ENCODE measurements at places on chromosomes 7 and 10.

- DNase-seq, result no peak
These were observed 15.3 kb downstream of the NKX2-3 start for GRCh38 chr10:99548041-99548530.

GRCh38 chr7:2717293-2718261 is 29.6 kb downstream of the AMZ1 start:
- no peak for DNase-seq

DNA sequence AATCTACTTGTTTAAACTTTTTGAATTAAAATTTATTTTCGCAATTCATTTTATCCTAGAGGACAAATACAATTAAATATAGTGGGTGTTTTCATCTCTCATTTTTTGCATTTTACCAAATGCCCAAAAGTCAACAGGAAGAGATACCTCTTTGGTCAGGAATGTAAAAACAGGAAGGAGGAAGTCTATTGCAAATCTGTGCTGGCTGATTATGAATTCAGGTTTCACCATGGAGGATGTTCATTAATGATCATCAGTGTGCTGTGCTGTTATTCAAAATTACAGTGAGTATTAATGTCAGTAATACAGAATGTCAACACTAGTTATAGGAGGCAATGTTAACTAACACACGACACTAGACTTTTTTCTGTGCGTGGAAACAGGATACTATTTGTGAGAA is 24.7 kb downstream of the EXOC6 start:
- no peak for DNase-seq

- no peak for DNase-seq
These were observed 24.5 kb upstream of the MRC1 start for GRCh38 chr10:17784688-17785087.

- peak; percentile 20 for DNase-seq
These were observed 659 bp downstream of the OPTN start for GRCh38 chr10:13100349-13101294.

DNA sequence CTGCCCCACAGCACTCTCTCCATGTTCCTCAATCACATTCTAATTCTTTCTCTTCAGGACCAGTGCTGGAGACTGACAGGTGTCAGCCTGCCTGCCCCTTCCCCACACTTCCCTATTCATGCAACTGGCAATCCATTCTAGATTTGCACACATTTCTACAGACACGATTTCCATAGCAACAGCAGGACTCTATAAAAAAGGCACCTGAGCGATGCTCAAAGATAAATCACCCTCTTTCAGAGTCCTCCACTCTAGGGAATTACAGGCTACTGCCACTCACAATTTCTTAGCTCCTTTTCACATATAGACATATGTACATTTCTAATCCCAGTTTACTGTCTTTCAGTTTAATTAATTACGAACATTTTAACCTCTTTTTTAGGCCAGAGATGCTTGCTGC is 118.1 kb upstream of the ANKRD1 start:
- no peak for DNase-seq

- DNase-seq, result no peak
These were observed 462.2 kb upstream of the NRP1 start for GRCh38 chr10:33796680-33797079.

DNA sequence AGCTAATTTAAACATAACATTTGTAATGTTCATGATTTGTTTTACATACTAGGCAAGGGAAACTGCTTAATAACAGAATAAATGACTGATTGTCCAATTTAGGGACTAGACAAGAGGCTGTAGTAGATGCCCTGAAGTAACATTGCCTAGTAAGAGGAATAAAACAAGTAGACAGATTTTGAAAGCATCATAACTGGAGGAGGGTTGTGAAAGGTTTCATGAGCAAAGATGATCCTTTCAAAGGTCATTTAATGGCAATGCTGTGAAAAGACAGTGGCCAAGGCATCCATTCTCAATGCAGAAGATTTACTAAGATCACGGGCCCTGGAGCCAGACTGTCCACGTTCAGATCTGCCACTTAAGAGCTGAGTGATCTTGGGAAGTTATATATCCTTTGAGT is 44.8 kb upstream of the HHEX start:
- DNase-seq, result no peak

DNA sequence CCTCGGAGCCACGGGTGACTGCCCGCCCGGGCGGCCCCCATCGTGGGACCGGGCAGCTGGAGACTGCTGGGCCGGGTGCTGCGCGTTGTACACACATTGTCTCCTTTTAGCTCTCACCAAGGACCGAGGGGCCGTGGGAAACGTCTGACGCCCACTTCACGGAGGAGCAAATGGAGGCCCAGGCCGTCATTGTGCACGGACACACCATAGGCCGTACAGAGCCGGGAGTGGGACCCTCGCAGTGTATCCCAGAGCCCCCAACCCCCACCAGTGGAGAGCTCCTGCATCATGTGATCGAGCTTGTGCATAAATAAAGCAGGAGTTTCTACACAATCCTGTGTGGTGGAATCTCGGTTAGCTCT is 722 bp downstream of the DENND10 start:
- DNase-seq, result no peak

DNA sequence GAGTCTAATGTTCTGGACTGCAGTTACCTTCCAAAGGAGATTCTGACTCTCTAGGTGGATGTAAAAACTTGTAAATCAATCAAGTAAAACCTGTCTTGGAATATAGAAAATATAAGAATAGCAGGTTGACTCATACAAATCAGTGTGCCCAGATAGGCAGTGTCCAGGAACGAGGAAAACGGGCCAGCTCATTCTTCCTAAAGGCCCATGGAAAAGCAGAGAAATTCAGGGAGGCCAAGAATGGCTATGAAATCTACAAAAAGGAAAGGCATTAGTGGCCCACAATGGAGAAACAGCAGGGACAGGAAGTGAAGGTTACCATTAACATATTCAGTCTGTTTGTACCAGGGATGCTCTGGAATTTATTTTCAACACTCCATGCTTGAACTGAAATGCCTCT is 14.9 kb downstream of the GLI3 start:
- DNase-seq, result no peak

DNA sequence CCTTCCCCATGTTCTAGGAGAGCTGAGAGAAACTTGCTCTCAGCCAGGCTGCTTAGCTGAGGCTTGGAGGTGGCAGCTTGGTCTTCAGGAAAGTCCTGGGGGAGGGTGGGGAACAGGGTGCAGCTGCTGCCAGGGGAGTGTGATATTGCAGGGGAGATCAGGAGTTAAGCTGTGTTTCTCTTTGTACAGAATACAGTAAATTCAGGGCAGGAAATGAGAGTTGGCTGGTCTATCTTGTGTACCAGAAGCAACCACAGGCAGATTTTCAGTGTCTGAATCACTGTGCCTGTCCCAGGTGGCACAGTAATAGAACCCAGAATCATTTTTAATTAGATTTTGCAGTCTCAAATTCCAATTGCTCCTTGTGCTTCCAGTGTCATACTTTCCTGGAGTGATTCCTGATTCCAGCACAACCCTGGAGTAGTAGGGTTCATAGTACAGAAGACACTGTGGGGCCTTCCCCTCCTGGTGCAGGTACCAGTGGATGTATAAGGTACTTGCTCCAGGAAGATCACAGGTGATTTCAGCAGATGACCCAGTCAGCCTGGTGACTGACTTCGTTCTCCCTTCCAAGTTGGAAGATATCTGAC is 94.0 kb upstream of the TARP start:
- DNase-seq, result no peak

DNA sequence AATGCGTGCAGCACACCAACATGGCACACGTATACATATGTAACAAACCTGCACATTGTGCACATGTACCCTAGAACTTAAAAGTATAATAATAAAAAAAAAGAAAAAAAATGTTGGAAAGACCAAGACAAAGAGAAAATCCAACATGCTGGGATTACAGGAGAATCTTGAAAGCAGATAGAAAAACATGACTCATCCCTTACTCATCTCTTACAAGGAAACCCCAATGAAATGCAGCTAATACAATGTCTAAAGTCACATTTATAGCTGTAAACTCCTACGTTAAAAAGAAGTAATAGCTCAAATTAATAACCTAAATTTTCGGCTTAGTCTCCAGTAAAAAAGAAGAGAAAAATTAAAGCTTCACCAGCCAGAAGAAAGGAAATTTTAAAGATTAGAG is 47.5 kb upstream of the DGKB start:
- no peak for DNase-seq

- DNase-seq, result no peak
These were observed 108.5 kb downstream of the ARHGAP12 start for GRCh38 chr10:31820096-31820495.

DNA sequence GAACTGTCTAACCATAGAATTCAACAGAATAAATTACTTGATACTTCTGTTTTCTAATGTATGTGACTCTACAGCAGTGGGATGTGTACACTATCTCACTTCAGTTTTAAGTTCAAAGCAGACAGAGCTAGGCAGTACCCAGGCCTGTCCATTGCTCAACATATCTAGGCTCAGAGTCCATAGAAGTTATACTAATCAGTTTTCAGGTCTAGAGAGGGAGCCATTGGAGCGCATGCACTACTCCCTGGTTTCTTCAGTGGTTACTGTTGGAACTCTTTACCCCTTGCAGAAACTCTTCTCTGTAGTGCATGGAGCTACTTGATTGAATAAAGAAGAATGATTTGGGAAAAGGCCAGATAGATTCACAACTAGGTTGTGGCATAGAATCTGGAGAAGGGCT is 4.4 kb downstream of the CD36 start:
- no peak for DNase-seq

DNA sequence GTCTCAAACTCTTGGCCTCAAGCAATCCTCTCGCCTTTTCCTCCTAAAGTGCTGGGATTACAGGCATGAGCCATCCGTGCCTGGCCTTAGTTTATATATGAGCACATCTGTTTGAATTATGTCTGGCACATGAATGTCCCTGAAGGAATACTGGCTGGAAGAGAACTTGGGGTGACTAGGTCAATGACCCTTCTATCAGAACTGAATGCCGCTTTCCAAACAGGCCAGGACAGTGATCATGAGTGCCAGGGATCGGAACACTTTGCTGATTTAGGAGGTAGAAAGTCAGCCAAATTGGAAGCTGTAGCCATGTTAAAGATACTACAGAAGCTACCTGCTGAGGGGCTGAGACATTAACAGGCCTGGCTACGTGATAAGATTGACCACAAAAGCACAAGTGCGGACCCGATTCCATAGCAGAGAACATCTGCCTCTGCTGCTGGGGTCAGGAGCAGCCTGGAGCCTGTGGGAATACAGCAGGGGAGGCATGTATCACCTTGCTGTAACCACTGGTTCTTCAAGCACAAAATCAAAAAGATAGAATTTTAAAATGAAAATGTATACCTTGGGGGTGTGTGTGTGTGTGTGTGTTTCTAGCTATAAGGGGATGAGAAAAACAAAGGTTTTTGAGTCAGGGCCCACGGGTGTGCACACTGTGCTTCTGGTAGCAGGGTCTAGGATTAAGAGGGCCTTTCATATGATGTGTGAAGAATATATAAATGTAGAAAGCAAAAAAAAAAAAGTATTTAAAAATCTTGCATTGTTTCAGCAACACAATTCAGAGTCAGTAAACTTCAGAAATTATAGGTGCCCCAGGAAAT is 293.7 kb downstream of the BBS9 start:
- DNase-seq, result no peak

DNA sequence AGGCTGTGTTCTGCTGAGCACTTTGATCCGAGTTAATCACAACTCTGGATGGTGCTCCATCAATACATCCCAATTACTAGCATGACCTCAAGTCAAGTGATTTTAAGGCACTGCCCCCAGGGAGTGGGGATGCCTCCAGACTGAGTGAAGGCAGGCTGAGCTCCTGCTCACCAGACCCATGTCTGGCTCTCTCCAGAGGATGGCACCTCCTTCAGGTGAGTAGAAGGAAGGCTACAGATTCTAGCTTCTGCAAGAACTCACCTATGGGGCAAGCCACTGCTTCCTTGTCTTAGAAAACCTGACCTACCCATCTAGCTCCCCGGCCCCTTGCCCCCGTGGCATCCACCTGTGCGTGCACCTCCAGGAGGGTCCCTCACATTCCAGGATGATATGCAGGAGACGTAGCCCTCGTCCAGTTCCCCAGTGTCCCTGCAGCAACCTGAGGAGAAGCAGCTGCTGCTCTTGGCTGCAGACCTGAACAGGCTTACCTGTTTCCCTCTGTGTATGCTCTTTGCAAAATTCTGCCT is 390.3 kb downstream of the GRID1 start:
- DNase-seq, result no peak

- no peak for DNase-seq
These were observed 17.3 kb upstream of the CSGALNACT2 start for GRCh38 chr10:43120929-43121314.

- no peak for DNase-seq
These were observed 3.0 kb upstream of the NCAPG2 start for GRCh38 chr7:158707610-158708009.

DNA sequence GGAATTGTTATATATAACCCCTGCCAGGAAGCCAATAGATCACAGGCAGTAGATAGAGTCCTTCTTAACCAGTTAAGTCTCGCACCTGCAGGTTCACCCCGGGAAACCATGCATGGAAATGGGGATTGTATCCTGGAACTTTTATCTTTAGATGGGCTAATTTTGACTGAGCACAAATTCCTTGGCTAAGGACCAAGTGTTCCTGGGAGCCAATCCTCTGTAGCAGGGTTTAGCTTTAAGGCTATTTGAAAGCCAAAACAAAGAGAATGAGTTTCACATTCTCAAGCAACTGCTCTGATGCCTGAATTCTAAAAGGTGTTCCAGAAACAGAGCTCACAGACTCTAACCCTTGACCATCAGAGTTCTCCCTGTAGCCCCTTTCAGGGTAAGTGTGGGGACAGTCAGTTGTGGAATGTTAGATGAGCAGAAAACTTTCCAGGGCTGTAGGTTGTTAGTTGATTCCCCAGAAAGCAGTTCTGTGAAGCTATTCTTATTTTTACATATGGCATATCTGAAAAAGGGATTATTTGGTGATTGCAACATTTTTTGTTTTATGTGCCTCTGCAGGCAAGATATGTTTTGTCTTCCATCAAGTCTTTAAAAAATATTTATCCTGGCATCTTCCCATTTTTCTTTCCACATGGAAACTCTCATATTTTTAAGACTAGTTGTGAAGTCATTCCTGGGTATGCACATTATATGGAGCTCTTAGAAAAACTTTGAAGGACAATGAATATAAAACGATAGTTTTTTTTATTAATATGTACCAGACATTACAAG is 16.2 kb upstream of the NPVF start:
- no peak for DNase-seq

- DNase-seq, result no peak
These were observed 88.7 kb upstream of the KCTD7 start for GRCh38 chr7:66539902-66540375.

Data from hippocampal formation (tissue), 2 donors.